PC-3 (cell line): ENCODE measurements at places on chromosomes 4 and X. TPM values are rescaled to one million over a fixed set of nuclear protein-coding genes. Genes with fewer than 3 reads are reported as not detected.

DNA sequence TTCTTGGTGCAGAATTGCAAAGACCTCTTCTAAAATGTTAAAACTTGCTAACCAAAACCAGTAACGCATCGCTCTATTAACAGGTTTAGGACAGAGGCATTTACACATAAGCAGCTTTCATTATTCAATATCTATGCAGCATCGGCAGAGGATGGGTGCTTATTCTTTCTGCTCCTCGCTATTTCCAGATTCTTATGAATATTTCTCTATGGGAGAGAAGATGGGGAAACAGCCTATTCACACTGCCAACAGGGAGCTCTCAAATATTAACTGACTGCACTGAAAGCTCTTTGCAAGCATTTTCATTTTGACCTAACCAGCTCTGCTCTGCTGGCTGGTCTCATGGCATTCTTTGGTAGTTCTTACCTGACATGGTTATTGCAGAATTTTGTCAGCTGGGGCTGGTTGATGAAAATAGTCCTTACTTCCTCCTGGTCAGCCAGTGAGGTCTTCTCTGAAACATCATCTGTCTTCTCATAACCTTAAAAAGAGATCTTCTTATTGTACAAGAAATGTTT lies 30.2 kb downstream of the ATP8A1 start:
- DNase-seq = no peak

DNA sequence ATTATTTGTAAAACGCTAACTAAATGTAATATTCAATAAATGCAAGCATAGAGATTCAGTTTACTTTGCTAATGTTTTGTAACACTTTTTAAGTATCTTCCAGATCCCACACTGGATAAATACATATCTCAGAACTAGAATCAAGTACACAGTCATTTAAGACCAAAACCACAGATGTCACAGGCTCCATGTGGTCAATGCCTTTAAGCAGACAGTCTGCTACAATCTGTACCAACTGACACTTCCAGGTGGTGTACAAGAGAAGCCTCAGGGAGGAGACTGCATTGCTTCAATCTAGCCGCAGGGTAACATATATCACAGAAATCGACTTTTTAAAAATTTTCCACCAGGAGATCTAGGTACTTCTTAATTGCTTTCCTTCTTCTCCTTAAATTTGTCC lies 229.6 kb upstream of the DIAPH2 start:
- DNase-seq = no peak

The OPRPN gene
- not detected in 2 replicates for total RNA-seq

The SLITRK4 gene
- total RNA-seq = 2.3 and 3.7 TPM in 2 replicates

DNA sequence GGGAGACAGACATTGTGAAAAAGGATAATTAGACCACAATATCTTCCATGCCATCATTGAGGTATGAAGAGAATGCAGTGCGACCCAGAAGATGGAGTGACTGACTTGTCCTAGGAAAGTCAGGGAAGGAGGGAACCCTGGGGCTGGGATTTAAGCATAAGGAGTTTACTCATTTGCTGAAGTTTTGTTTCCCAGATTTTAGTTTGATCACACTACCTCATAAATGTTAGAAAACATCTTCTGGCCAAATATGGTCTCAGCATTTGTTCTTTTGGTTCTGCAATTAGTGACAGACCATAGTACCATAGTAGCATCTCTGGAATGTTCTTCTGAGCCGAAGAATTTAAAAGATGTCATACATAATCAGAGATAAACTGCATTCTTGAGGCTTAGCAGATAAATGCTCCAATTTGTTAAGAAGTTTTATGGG lies 96.5 kb upstream of the PGRMC2 start:
- DNase-seq = no peak

- DNase-seq = no peak
These were observed 22.4 kb downstream of the TLR2 start for GRCh38 chr4:153706519-153706918.

DNA sequence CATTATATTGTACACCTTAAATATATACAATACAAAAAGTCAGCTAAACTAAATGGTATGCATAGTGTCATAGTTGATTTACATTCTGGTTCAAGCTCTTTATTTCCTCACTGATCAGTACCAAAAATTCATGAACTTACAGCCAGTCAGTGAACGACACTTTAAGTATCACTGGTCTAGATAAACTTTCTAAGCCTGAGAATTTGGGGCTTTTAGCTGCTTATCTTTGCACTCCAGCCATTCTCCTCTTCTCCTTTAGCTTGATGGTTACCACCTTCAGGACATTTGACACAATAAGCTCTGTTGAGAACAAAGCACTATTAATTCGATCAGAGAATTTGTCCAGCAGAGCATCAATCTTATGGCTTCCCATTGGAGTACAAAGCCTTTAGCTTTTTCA lies 83.0 kb upstream of the ALG13 start:
- no peak for DNase-seq

- DNase-seq = no peak
These were observed 270.6 kb upstream of the SLC7A11 start for GRCh38 chr4:138512756-138513155.

The CYSLTR1 gene
- total RNA-seq = not detected in 2 replicates

The SASH3 gene
- total RNA-seq = not detected in 2 replicates

The CWH43 gene
- 2.2 and 3.0 TPM in 2 replicates for total RNA-seq

DNA sequence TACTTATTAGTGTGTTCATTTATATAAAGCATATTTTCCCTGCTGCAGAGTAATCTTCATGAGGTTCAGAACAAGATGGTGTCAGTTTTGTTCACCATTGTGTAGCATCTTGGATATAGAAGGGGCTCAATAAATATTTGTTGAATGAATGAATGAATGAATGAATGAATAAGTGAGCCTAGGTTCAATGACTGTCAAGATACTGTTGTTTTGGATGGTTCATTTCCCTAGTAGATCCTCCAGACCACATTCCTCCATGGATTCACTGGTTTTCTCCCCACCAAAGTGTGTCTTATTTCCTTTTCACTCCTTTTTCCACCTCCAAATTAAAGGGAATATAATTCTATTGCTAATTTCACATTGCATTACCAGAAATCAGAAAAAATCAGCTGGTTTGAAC lies 2.1 kb upstream of the OCIAD2 start:
- no peak for DNase-seq

DNA sequence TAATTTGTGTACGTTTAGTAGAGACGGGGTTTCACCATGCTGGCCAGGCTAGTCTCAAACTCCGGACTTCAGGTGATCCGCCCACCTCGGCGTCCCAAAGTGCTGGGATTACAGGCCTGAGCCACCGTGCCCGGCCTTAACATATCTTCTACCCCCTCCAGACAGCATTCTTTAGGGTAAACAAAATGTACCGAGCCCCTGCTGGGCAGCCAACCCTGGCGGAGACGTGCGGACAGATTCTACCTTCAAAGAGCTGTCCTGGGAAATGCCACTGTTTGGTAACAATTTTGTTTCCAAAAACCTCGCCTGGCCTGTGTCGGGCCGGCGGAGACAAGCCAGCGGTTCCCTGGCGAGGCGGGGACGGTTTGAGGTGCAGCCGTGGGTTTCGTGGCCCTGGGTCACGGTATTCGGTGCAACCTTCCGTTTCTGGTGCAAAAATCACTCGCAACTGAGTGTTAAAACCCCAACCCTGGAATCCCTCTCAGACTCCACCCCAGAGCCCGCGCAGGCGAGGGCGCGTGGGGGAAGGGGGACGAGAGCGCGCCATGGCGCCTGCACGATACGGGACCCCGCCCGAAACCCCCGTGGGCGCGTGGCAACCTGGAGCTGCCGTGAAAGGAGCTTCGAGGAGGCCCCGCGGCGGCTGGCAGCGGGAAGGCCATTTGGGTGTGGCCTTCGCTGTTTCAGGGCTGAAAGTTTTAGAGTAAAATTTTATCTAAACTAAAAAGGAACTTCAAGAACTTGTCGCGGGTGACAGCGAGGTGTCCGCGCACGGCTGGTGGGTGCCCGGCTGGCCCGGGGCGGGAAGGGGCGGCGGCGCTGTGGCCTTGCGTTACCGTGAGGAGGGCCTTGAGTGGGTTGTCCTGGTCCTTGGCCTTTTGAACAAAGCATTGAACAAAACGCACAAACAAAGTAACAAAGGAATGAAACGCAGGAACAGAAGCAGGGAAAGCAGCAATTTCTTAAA lies 17.0 kb downstream of the MRFAP1 start:
- DNase-seq = no peak

The ABCG2 gene
- total RNA-seq = not detected in 2 replicates

GRCh38 chr4:136484996-136485395 lies 1047.3 kb downstream of the PCDH18 start:
- peak; percentile 2 for DNase-seq

- no peak for DNase-seq
These were observed 186.9 kb downstream of the CAMK2D start for GRCh38 chr4:113574636-113575103.

- no peak for DNase-seq
These were observed 121.1 kb upstream of the SLC4A4 start for GRCh38 chr4:71217688-71218087.

GRCh38 chr4:115355329-115355728 lies 241.9 kb upstream of the NDST4 start:
- no peak for DNase-seq

DNA sequence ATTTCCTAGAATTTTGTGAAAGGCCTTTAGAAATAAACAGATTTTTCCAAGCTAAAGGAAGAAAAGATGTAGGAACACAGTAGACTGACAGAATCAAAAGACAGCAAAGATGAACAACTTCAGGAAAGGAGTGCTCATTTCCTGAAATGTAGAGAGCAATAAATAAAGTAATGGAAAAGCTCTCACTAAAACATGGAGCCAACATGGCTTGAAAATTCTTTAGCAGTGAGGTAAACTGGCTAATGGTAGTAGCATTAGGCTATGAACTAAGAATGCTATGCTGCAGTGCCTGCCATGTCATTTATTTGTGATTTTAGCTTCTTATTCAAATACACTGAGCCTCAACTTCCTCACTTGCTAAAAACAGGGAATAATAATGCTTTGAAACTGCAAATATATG lies 108.7 kb downstream of the IQCM start:
- DNase-seq = no peak

GRCh38 chr4:182448281-182449151 lies 205.3 kb downstream of the TENM3 start:
- peak; percentile 82 for DNase-seq

GRCh38 chr4:42151568-42152506 lies 618 bp downstream of the BEND4 start:
- no peak for DNase-seq

- DNase-seq = no peak
These were observed 76.8 kb downstream of the ENOX2 start for GRCh38 chrX:130826249-130826648.

DNA sequence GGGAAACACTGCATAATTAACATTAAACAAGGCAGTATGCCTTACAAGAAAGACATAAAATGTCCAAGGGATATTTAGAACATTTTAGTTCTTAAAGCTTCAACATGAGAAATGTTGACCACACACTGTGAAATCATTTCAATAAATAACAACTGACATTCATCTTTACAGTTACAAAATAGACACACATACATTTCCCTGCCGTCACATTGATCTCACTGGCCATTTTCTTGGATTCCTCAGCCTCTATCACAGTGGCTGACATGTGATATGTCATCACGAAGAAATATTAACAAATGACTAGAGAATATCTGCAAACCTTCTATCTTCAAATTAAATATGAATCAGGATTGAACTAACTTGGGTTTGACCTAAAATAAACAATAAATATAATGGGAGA lies 1.9 kb downstream of the CXCL2 start:
- DNase-seq = no peak

DNA sequence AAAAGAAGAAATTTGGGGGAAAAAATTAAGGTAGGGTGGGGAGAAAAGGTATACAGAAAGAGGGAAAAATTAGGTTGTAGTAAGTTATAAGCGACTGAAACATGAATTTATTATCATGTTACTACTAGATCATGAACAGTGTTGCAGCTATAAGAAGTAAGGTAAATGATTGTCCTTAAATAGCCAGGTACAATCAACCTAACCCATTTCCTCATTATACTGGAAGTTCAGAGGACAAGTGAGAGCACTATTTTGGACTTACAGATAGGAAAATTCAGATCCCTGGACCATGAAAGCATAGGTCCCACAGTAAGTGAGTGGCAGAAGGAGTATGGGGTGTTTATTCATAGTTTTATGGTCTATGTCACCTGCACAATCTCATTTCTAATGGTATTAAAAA lies 23.5 kb downstream of the PIR start:
- no peak for DNase-seq

The HMGB2 gene
- total RNA-seq = 111 and 139 TPM in 2 replicates

The PWWP3B gene
- 0.07 TPM in 1 of 2 replicates, not detected in the other for total RNA-seq

DNA sequence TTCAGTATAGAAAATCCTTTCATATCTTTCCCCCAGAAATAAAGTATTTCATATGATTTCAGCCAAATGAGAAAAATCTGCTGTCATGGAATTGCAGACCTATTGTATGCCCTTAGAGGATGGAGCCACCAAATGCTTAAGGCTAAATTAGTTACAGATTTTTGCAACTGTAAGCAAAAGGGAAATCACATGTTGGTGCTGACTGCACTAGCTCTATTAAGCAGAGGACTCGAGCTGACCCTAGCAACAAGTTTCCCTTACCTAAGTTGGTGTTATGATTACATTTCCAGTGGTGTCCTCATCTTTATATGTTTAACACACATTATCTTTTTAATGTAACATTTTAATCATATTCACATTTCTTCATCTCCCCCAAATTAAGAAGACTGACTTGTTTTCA lies 58.3 kb upstream of the DOCK11 start:
- DNase-seq = no peak

GRCh38 chr4:14178421-14178820 lies 550.9 kb upstream of the BOD1L1 start:
- DNase-seq = peak; percentile 68

The TDO2 gene
- total RNA-seq = not detected in 2 replicates

GRCh38 chr4:85024671-85025070 lies 58.2 kb upstream of the WDFY3 start:
- DNase-seq = no peak

DNA sequence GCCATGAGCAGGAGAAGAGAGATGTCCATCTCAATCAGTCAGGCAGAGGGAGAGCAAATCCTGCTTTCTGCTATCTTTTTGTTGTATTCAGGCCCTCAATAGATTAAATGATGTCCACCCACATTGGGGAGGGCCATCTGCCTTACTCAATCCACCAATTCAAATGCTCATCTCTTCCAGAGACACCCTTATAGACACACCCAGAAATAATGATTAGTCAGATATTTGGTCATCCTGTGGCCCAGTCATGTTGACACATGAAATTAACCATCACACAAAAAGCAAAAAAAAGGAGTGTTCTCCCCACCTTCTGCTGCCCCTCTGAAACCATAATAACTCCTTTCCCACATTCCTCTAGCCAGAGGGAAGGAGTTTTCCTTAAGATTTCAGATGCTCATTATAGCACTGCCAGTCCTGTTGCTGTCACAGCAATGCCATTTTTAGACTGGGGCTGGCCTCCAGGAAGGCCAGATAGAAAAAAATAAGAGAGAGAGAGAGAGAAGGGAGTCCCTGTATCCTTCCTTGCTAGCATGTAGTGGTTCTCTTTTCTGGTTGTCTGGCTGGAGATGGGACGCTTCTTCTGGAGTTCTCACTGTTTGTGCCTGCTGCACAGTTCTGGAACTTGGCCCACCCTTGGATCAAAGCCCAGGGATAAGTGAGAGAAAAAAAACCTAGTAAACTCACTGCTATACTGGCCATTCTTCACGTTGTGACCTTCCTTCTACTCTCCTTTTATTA lies 177.7 kb downstream of the RBM46 start:
- peak; percentile 40 for DNase-seq

The PPBP gene
- total RNA-seq = not detected in 2 replicates
